AG04449 (cell line): ENCODE measurements at places on chromosomes 16 and 17.
A peak's percentile ranks its signal among the peaks of the same experiment; 100 is the strongest.

- DNase-seq, result no peak
These were observed 4.1 kb downstream of the CFAP20 start for GRCh38 chr16:58125041-58125440.

DNA sequence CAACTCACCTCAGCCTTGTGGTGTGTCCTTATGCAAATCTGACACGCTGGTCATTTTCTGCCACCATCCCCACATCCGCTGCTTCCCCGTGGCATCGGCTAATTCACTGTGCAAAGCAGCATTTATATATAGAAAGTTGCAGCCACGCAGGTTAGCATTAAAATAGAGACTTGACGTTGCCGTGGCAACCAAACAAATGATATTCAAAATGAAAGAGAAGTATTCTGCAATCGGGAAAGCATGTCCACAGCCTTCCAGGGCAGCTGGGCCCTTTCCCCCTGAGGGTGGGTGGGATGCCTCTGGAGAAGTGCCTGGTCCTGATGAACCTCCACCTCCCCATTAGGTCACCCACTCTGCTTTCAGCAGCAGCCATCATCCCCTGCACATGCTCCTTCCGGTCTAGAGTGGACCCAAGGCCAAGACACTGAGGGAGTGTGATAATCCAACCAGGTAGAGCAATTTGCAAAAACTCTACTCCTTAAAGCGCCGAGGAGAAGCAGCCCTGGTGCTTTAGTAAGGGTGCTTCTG is 138.7 kb downstream of the GAS7 start:
- DNase-seq, result no peak

DNA sequence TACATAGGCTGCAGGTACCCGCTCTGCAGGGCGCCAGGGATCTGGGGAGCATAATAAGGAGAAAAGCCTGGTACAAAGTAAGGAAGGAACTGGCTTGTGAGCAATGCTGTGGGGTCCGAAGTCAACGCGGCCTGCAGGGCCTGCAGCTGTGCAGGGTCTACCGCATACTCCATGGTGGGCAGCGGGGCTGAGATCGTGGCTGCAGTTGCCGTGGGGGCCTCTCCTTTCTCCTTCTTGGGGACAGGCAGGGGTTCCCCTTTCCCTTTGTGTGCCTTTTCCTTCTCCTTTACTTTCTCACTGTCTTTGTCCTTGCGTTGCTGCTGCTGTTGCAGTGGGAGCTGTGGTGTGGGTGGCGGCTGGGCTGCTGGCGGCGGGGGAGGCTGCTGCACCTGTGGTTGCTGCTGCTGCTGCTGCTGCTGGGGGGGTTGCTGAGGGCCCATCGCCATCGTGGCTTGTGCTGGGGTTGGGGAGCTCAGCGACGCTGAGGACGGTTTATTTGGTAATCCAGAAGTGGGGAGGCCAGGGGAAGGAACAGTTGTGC is 259.6 kb downstream of the ZFHX3 start:
- no peak for DNase-seq

- DNase-seq, result no peak
These were observed 29.3 kb downstream of the MAF start for GRCh38 chr16:79571065-79571902.

GRCh38 chr17:6269478-6269877 is 165.4 kb downstream of the AIPL1 start:
- no peak for DNase-seq

DNA sequence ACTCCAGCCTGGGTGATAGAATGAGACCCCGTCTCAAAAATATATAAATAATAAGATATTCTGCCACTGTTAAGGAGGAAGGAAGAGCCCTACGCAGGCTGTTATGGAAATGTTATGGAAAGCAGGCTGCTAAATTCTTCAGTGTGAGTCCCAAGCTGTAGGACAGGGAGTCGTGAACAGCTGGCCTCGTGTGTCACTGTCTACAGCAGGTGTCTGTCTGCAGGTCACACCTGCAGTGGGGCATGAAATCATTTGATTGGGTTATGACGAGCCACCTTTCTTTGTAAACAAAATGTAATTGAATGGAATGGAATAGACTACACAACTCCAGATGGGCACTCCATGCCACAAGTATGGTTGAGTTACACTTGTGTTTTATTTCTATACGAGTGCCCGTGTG is 15.6 kb upstream of the LITAF start:
- no peak for DNase-seq

GRCh38 chr17:58529275-58529674 is 14.8 kb upstream of the MTMR4 start:
- DNase-seq, result no peak

DNA sequence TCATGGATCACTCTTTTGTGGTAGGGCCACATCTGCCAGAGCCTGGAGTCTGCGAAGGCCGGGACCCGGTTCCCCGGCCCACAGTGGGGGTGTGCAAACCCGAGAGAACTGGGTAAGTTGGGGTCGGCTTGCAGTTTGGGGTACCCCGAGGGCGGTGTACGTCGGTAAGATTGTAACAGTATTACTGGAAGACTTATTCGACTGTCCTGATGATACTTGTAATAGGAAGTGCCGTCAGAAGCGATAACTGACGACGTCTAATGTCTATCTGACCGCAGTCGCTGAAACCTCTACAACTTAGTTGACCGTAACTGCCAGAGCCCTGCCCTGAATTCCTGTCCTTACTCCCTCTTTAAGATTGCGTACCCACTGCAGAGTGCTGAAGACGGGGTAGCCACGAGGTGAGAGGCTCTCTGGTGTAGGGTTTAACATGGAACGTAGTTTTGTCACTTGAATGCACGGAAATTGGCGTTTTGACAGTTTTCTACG is 24.0 kb downstream of the TRPV2 start:
- no peak for DNase-seq

GRCh38 chr16:66476328-66477027 is 49.4 kb downstream of the BEAN1 start:
- DNase-seq, result no peak

- DNase-seq, result no peak
These were observed 323.8 kb upstream of the TNRC6C start for GRCh38 chr17:77634710-77635109.

- DNase-seq, result no peak
These were observed 144.6 kb upstream of the PLCG2 start for GRCh38 chr16:81634380-81635062.

GRCh38 chr16:65077181-65077580 is 44.7 kb downstream of the CDH11 start:
- no peak for DNase-seq

- no peak for DNase-seq
These were observed 25.2 kb upstream of the CIBAR2 start for GRCh38 chr16:85137323-85138072.

DNA sequence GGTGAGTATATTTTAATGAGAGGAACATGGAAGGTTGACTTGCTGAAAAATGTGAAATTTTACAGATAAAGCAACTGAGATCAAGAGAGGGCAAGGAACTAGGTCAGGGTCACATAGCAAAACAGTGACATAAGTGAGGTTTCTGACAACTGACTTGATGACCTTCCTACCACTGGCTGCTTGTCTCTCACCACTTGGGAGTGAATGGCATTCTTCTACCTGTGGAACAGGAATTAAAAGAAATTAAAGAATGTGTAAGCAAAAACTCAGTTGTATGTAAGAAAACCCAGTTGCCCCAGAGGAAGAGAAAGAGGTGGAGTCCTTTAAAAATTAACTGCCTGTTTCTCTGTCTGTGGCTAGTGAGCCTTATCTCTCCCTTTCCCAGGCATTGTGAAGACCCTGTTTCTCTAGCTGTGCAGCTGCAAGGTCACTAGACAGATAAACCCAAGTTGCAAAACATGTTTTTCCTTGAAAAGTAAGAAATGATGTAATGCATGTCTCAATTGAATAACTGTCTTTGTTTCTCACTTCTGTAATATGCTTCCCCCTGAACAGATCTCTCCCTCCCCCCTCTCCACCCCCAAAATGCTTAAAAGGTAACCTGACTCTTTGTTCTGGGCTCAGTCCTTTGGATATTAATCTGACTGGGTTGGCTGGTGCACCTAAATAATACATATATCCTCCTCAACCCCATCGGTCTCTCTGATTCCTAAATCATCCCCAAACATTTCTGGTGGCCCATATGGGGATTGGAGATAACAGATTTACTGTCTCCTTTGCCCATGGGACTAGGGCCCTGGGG is 23.4 kb downstream of the ACSM1 start:
- no peak for DNase-seq

DNA sequence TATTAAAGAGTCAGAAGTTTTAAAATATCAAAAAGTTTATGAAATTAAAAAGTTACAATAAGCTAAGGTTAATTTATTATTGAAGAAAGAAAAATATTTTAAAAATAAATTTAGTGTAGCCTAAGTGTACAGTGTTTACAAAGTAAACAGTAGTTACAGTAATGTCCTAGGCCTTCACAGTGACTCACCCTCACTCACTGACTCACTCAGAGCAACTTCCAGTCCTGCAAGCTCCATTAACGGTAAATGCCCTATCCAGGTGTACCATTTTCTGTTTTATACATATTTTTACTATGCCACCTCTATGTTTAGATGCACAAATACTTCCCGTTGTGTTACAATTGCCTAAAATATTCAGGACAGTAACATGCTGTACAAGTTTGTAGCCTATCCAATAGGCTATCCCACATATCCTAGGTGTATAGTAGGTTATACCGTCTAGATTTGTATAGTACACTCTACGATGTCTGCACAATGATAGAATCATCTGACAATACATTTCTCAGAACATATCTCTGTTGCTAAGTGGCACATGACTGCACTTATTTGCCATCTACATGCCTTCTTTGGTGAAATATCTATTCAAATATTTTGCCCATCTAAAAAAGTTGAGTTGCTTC is 67.2 kb upstream of the WSB1 start:
- peak; percentile 16 for DNase-seq

DNA sequence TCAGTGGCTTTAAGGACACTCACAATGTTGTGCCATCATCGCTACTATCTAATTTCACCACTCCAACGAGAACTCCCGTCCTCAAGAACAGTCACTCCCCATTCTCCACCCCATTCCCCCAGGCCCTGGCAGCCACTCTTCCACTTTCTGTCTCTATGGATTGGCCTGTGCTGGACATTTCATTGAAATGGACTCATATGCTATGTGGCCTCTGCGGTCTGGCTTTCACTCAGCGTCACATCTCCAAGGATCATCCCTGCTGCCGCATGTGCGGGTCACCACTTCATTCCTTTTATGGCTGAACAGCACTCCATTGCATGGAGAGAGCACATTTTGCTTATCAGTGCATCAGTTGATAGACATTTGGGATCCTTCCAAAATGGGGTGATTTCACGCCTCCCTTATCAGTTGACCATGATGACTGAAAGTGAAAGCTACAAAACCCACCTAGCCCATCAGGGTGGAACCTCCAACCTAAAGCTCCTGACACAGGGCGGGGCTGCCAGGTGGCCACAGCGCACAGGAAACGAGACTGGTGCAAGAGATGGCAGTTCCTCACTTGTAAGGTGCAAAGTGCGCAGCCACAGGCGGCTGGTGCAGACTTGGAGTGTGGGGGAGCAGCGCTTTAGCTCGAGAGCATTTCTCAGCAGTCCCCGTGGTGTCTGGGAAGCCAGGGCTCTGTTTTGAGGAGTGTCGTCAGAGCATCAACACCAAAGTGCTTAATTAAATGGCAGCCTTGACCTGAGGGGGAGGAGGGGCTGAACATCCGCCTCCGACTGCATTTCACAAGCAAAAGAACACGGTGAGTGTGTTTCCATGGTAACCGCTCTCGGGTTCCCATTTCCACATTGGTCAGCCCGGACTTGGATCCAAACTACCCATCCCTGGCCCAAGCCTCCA is 23.8 kb downstream of the COTL1 start:
- DNase-seq, result no peak

DNA sequence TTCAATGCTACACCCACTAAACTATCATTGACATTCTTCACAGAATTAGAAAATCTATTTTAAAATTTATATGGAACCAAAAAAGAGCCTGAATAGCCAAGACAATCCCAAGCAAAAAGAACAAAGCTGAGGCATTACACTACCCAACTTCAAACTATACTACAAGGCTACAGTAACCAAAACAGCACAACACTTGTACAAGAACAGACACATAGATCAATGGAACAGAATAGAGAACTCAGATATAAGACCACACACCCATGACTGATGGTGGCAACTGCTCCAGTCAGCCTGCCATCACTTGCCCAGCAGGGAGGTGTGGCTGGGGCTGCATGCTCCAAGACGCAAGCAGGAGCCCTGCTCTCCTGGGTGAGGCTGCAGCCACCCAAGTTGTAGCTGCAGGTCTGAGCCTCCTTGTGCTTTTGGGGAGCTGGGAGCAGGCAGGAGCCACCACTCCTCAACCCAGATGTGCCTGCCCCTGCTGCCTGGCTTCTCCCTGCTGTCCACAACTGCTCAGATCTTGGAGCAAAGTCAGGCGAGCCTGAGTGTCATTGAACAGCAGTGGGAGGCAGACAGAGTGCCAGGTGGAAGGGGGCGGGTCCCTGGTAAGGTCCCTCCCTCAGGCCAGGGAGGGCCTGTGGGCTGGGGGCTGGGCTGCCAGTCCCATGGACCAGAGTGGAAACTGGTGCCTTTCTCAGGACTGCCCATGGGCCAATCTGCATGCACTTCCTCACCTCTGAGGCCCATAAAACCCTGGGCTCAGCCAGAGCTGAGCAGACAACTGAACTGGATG is 24.7 kb downstream of the SSH2 start:
- no peak for DNase-seq

DNA sequence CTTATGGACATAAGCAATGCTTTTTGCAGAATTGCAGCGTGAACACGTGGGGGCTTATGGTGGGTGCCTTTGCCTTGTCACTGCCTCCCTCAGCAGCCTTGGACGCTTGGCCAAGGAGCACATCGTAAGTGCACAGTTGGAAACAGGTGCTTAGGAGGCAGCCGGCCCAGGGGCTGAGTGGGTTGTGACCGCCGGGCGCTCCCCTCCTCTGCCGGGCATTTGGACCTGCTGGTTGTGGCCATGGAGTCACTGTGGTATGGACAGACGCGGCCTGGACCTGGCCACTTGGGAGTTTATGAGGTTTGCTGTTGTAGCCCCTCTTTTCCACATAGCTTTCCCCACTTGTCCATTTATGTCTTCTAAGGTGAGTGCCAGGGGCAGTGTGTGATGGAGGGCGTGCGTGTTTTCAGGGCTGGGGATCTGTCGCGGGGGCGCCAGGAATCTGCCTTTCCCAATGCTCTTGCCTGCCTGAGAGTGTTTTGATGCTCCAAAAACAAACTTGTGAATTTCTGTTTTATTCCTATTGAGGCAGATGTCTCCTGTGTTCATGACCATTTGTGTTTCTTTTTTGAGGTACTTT is 49.2 kb downstream of the PDPK1 start:
- no peak for DNase-seq

DNA sequence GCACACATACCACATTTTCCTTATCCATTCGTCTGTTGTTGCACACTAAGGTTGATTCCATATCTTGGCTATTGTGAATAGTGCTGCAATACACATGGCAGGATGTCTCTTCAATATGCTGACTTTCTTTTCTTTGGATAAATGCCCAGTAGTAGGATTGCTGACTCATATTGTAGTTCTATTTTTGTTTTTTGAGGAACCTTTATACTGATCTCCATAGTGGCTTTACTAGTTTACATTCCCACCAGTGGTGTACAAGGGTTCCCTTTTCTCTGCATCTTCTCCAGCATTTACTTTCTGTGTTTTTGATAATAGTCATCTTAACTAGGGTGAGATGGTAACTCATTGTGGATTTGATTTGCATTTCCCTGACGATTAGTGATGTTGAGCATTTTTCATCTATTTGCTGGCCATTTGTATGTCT is 118.1 kb downstream of the STXBP4 start:
- DNase-seq, result peak; percentile 56
